ENCODE measurements at places on chromosomes 5 and 9.

- no peak for DNase-seq
Observed at GRCh38 chr9:136900556-136900955, 14.2 kb downstream of the TRAF2 start.

DNA sequence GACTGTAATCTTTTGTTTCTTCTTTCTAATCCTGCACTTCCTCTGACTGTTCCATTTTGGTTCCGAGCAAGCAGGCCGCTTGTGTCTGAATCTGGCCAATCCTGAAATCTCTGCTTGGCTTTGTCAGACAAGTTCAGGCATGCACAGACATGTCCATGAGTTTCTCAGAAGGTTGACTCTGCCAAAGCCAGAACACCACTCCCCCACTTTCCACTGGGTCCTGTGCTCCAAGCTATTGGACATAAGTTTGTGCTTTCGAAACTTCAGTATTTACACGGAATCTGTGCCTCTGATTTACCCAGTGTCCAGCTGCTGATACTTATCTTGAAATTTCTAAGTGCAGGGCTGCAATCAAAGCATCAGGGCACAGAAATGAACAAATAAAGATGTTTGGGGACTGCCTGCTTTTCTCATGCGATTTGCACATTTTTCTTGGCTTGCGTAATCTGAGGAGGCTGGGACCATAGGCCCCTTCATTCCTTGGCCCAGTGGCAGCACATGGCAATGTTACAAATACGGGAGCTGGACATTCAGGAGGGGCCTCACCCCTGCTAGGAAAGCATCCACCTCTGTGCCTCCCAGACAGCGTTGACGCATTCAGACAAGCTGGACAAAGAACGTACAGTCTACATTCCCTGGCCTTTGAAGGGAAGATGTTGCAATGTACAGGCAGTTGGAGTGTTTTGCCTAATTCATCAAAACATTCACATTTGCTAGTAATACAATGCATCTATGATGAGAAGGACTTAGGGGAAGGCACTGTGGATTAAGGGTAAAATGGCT is 209.2 kb upstream of the PAPPA start:
- no peak for DNase-seq

DNA sequence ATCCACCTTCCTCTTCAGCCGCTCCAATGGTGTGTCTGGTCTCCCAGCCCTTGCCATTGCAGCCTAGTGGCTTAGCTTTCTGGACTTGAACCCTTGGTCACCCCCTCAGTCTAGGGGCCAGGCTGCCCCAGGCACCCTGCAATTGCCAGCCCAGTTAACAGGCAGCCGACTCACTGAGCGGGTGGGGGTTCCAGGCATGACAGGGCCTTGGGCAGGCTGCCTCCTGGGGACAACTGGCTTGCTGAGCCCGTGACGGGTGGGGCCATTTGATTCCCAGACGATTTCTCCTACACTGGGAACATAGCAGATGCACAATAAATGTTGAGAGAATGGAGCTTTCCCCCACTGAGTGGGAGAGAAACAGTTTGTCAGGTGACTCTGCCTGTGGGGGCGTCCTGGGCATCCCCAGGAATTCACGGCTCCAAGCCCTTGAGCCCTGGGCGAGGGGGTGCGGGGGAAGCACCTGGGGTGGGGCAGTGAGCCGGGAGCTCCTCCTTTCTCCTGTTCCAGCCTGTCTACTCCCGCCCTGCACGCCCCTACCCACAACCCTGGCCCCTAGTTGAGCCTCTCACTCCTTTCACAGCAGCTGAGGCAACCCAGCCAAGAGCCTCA is 12.6 kb upstream of the AQP7 start:
- no peak for DNase-seq

DNA sequence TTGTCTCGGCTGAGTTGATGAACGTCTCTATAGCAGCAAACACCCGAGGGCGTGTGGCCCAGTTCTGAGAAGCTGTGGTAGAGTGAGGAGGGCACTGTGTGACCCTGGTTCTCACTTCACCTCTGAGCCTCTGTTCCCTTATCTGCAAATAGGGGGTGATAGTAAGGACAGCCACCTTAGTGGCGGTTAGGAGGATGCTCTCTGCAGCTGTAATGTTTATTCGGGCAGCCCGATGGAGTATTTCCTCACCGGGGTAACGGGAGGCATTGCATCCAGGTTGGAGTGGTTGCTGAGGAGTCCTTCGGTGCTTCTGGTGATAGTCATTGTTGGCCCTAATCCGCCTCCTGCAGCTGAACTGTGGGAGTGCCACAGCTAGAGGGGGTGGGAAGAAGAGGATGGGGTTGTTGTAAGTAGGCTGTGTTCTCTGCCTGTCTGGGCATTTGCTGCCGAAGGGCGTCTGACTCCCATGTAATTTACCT is 13.9 kb downstream of the PRRC2B start:
- no peak for DNase-seq

DNA sequence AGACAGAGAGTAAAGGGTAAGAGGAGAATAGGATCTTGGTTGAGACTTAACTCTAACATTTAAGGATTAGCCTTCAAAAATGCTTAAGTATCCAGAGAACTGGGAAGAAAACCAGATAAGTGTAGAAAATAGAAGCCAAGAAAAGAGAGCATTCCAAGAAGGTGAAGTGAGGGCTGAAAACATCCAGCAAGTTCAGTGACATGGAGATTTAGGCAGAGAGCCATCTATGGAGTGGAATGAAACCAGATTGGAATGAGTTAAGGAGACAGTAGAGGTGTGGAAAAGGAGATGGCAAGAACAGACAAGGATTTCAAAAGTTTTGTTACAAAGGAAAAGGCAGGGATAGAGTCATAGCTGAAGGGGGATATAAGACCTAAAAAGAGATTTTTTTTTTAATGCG is 188.1 kb downstream of the TRPM3 start:
- DNase-seq, result no peak

GRCh38 chr5:73908395-73908794 is 282.4 kb downstream of the ARHGEF28 start:
- no peak for DNase-seq

DNA sequence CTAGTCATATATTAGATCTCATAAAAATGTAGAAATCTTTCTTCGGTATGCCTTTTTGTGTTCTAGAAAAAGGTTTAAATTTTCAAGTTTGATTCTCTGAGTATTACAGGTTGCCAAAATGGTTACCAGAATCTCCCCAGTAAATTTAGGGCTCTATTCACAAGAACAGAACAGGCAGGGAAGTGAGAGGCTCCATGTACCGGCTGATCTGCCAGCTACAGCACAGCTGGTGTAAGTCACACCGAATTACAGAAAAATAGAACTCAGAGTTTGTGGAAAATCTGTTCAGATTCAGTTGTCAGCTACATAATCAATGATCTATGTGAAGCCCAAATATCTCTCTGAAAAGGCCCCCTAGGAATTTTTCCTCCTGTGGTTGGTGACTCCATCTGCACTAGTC is 10.5 kb downstream of the FAM81B start:
- DNase-seq, result no peak

- DNase-seq, result no peak
Observed at GRCh38 chr9:137465000-137465719, 6.0 kb upstream of the NSMF start.

DNA sequence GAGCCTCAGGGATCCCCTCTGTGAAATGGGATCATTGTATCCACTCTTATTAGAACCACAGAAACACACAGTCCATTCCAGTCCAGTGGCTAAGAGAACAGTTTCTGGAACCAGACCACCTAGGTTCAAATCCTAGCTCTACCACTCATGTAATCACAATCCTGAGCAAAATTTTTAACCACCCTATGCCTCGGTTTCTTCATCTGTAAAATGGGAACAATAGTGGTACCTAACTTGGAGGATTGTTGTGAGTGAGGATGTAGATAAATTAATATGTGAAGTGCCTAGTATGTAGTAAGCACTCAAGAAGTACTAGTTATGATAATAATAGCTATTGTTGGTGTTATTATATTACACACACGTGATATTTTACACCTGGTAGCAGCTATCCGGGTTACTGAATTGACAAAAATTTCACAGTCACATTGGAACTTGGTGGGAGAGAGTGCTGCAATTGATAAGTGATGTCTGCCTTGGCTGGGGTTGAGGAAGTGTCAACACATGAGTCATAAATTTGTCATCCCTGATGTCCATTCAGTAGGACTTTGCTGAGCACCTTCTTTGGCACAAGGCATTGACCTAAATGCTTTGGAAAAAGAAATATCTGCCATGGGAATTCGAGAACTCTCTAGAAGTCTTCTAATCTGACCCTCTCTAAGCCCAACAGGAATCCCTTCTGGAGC is 68.4 kb downstream of the COL27A1 start:
- DNase-seq, result no peak

GRCh38 chr5:44801992-44802391 is 6.8 kb upstream of the MRPS30 start:
- DNase-seq, result no peak

GRCh38 chr9:135533674-135534073 is 12.3 kb upstream of the OBP2A start:
- DNase-seq, result no peak

DNA sequence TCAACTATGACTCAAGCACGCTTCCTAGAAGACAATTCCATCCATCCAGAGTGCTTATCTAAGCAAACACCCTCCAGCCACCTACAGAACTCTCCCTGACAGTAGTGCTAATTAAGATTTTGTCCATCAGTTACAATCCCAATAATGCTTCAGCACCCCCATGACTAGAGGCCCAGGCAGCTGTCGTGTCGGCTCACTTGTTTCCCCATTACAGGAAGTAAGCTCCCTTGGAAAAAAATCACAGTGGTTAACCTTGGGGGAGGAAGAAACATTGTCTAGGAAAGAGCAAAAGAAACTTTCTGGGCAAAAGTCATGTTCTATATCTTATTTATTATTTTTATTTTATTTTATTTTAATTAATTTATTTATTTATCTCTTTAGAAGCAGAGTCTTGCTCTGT is 108.8 kb upstream of the LPAR1 start:
- no peak for DNase-seq

DNA sequence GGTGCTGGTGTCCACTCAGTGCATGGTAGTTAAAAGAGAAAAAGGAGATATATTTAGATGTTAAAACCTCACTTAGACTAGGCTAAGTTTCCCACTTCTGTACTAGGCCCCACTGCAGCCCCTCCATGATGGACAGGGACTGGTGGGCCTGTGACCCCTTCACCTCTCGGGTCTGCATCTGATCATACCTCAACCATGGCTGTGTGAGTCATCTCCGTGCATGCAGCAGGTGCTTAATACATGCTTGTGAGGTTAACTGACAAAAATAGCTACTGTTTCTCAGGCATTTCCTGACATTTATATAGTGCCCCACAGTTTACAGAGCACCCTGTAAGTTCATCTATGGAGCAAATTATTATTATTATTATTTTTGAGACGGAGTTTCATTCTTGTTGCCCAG is 8.4 kb upstream of the URM1 start:
- DNase-seq, result no peak

- no peak for DNase-seq
Observed at GRCh38 chr5:25128606-25129005, 483.8 kb upstream of the CDH10 start.

- DNase-seq, result no peak
Observed at GRCh38 chr9:17330097-17330496, 195.3 kb downstream of the CNTLN start.

- no peak for DNase-seq
Observed at GRCh38 chr9:75138260-75139040, 50.1 kb downstream of the OSTF1 start.

DNA sequence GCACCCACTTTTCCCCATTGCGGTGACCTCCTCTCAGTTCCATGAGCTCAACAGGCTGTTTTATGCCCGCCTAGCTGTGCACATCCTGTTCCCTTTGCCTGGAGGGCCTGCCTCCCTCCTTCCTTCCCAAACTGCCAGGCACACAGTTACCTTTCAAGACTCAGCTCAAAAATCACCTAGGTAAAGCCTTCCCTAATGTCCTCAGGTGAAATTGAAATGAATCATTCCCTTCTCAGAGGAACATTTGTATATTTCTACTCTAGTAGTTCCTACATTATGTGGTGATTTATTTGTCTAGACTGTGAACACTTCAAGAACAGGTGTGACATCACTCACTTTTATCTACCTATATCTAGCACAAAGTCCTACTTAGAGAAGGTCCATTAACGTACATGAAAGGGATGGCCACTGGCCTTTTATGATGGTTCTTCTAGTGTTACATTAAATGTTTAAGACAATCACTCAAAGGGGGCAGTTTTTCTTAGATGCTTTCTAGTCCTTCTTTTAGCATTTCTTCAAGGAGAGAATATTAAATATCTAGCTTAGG is 103.5 kb upstream of the EQTN start:
- no peak for DNase-seq

GRCh38 chr9:73091909-73092308 is 59.8 kb upstream of the ANXA1 start:
- no peak for DNase-seq

- DNase-seq, result no peak
Observed at GRCh38 chr9:88005240-88005639, 30.9 kb upstream of the CDK20 start.

DNA sequence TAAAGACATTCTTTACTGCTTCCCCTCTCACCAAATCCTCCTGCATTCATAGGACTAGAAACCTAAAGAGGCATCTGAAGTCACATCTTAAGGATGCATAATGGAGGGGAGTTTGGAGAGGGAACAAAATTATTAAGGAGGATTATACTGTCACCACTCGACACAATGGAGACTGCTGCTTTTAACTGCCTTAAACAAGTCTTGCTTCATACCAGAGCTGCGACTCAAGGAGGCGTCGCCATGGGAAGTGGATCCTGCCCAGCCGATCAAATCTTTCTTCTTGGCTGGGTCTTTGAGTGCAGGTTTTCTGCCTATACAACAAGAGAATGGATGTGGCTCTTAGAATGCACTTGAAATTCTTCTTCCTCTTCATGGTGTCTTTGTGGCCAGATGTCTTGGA is 66.7 kb upstream of the FOXE1 start:
- DNase-seq, result no peak

All from cortex of kidney (tissue), 1 donor.